Endothelial cell of umbilical vein (primary cell): ENCODE measurements at places on chromosomes 16 and 17. TPM values are rescaled to one million over a fixed set of nuclear protein-coding genes. Genes with fewer than 3 reads are reported as not detected.

The CES3 gene
- not detected in 2 replicates for total RNA-seq

The OR2C1 gene
- not detected in 2 replicates for total RNA-seq

The WSB1 gene
- 334 and 471 TPM in 2 replicates for total RNA-seq

The FOXC2 gene
- 44.0 and 47.0 TPM in 2 replicates for total RNA-seq

The ZNF750 gene
- 0.23 and 0.80 TPM in 2 replicates for total RNA-seq

The GPRC5B gene
- total RNA-seq, result 24.3 and 42.3 TPM in 2 replicates

The NOD2 gene
- total RNA-seq, result 0.58 TPM in 1 of 2 replicates, not detected in the other

The ADGRG1 gene
- total RNA-seq, result 92.5 and 116 TPM in 2 replicates

The IRF8 gene
- not detected in 2 replicates for total RNA-seq

The RCVRN gene
- not detected in 2 replicates for total RNA-seq

The IRX6 gene
- not detected in 2 replicates for total RNA-seq

The TMIGD1 gene
- total RNA-seq, result not detected in 2 replicates

The KRT20 gene
- not detected in 2 replicates for total RNA-seq

The CDH13 gene
- 98.5 and 124 TPM in 2 replicates for total RNA-seq

The CCDC92B gene
- not detected in 2 replicates for total RNA-seq

The CA5A gene
- not detected in 2 replicates for total RNA-seq
